ENCODE measurements at places on chromosomes 1 and 21.

- DNase-seq: no peak
These were observed 45.2 kb downstream of the SLC44A3 start for GRCh38 chr1:94865360-94865759.

GRCh38 chr1:227928811-227929375 is 18.8 kb downstream of the WNT9A start:
- DNase-seq: no peak

DNA sequence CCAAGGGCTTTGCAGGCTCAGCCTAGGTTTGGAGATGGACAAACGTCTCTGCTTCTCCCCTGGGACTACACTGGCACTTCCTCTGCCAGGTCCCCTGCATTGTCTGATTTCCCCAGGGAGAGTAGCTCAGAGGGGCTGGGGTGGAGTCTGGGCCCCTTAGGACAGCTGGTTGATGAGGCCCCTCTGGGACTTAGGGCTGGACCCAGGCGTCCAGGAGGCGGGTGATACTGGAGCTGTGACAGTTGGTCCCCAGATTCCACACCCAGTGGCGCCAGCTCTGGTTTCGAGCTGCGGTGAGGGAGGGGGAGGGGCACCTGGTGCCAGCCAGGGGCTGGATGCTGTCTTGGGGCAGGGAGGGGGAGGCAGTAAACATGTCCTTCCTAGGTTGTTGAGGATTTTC is 7.4 kb upstream of the MEX3A start:
- no peak for DNase-seq

DNA sequence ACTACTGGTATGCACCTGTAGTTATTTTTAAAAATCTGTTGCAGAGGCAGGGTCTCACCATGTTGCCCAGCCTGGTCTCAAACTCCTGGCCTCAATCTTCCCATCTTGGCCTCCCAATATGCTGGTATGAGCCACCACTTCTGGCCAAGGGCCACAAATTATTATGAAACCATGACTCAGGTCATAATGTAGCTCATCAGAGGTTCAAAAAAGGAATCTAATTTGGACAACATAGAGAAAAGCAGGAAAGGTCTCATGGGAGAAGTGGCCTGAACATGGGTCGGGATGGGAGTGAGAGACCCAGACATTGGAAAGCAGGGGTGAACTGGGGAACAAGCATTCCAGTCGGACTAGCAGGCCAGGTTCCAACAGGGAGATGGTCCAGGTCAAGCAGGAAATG is 45.2 kb upstream of the C1orf198 start:
- DNase-seq: no peak

DNA sequence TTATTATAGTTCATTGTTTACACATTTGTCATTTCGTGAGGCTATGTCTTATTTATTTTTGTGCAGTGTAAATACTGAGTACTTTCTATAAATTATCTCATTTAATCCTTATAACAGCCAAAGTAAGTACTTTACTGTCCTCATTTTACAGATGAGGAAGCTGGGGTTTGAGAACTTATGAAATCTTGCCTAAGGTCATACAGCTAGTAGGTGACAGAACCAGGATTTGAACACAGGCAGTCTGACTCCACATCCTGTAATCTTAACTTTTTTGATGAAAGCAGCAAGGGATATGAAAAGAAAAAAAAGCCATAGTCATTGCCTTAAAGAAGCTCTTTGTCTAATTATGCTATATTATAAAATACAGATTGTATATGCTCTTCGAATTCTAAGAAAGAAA is 107.1 kb upstream of the BMP8A start:
- no peak for DNase-seq

GRCh38 chr1:39979654-39980053 is 24.7 kb downstream of the MFSD2A start:
- DNase-seq: no peak

- DNase-seq: no peak
These were observed 58.3 kb upstream of the ARTN start for GRCh38 chr1:43875331-43875730.

DNA sequence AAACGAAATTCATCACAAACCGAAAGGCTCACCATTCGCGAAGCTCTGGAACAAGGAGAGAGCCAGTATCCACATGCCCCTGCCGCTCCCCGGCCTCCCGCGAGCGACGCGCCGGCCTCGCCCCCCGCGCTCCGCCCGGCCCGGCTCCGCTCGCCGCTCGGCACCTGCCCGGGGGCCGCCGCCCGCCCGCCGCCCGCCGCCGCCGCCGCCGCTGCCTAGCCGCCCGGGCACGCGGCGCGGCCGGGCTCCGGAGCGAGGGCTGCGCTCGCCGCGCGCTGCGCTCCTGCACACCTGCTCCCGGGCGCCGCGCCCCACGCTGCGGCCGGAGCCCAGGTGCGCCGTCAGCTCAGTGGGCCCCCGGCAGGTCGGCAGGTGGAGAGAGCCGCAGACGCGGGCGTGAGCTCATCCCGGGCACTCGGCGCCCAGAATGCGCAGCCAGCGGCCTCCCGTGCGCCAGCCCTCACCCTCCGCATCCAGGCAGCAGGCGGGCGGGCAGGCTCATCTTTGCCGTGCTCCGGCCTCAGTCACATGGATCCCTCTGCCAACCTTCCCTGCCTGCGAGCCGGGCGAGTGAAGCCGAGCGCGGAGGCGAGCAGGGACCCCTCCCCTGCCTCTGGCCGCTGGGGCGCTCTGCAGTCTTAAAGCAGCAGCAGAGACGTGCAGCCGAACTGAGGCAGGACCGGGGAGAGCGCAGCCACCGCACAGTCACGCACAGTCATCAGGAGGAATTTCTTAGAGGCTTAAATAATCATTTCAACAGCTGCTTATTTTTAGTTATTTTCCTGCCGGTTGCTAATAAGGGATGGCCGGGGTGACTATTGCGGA is at the start of gene DSCAM:
TSS of gene DSCAM (minus strand) at position 572 of the 825 bp plus-strand sequence. CDS start at position 75, 497 bp downstream.
- no peak for DNase-seq

Measured in activated CD4-positive, alpha-beta T cell treated with anti-CD3 and anti-CD28 coated beads, Interleukin-2, amount 50 U/mL, for 4 hours (primary cell).